ENCODE measurements at places on chromosomes 1 and 21.
A peak's percentile ranks its signal among the peaks of the same experiment; 100 is the strongest.

DNA sequence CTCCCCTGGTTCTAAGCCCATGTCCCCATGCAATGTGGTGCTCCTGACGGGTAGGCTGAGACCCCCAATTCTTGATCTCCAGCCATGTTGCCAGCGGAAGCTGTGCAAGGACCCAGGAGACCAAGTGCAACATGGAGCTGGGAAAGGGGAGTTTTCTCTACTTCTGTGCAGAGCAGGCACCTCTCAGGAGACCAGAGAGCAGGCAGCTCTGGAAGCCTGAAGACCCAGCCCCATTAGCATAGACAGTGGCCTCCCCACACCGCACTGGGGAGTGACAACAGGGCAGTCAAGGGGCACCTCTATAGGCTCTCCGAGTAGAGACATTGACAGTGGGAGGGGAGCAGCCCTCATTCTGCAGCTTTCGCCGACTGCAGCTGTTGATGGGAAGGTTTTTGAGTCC, 410.2 kb downstream of the MATN1 start:
- DNase-seq: no peak

GRCh38 chr1:30743584-30744059, 14.0 kb downstream of the LAPTM5 start:
- DNase-seq: peak; percentile 74

DNA sequence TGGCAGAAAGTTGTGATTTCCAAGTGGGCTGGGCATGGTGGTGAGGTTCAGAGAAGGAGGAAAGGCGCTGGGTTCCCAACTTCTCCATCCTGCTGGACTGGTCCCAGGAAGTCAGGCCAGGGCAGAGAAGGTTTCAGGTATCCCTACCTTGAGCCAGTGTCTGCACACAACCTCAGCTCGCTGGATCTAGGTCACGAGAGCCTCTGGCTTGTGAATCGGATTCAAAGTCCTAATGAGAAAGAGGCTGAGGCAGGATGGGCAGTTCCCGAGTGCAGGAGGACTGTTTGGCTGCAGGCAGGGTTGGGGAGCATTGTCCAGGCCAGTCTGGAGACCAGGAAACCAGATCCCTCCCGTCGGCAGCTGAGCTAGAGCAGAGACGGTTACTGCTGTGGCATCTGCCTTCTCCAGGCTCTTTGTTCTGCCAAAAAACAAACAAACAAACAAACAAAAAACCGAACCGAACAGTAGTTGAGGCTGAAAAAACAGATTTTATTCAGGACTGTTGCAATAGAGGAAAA, 19.5 kb upstream of the IGSF21 start:
- no peak for DNase-seq

- DNase-seq: no peak
Observed at GRCh38 chr1:165795894-165796293, 27.2 kb upstream of the TMCO1 start.

GRCh38 chr1:7770997-7771822, at the start of gene VAMP3:
Gene VAMP3 (plus strand): TSS chr1:7771296. CDS start chr1:7771384, 88 bp downstream.
- peak; percentile 98 for DNase-seq

- DNase-seq: no peak
Observed at GRCh38 chr1:115377411-115377810, 39.4 kb upstream of the NGF start.

DNA sequence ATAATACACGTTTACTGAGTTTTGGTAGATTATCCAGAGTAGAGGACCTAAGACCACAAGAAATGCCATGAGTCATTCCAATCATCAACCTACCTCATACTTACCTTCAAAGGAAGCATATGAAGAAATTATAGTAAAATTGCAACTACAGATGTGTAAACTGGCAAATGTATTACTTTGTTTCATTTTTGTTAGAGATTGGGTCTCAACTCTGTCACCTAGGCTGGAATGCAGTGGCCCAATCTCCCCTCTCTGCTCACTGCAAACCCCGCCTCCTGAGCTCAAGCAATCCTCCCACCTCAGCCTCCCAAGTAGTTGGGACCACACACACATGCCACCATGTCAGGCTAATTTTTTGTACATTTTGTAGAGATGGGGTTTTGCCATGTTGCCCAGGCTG, 5.2 kb downstream of the TMCO1 start:
- no peak for DNase-seq

Data from GM20000 (cell line).